Stimulated activated CD4-positive, alpha-beta T cell treated with anti-CD3 and anti-CD28 coated beads, Interleukin-15, amount 100 ng/mL, for 1 hour (primary cell): ENCODE measurements at places on chromosomes 4 and X.

DNA sequence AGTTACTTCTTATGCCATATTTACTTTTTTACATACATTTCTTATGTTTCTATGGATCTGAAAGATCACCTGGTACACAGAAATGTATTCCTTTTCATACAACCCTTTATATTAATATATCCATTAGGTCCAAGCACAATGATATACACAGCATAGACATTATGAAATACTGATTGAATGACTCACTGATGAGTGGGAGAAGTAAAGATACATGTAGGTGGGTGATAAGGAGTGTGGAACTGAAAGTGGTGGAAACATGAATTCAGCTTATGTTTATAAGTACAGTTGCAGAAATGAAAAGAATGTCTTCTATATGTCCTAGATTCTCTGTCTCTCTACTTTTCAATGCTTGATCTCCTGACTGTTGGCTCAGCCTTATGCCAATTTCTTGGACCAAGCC lies 87.9 kb downstream of the YIPF7 start:
- no peak for DNase-seq

- no peak for DNase-seq
These were observed 14.6 kb upstream of the FMR1 start for GRCh38 chrX:147897117-147897516.

GRCh38 chr4:7865533-7865932 lies 74.1 kb downstream of the AFAP1 start:
- no peak for DNase-seq

DNA sequence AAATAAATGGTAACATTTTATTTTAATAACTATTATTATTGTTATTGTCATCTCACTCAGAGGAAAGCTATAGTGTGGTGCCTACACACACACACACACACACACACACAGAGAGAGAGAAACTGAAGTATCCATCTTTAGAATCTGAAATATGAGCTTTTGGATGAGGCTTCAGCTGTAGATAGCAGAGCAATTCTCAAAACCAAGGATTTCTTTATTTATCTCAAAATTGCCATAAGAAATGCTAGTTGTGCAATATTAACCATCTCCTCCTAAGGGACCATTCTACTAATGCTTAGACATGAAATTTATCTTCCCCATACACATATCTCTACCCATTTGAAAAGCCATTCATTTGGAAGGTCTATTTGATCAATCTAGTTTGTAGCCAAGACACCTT lies 50.1 kb upstream of the SGMS2 start:
- no peak for DNase-seq

GRCh38 chr4:84837751-84838150 lies 128.7 kb downstream of the WDFY3 start:
- DNase-seq: no peak

GRCh38 chrX:24702362-24703184 lies 8.9 kb downstream of the POLA1 start:
- no peak for DNase-seq

DNA sequence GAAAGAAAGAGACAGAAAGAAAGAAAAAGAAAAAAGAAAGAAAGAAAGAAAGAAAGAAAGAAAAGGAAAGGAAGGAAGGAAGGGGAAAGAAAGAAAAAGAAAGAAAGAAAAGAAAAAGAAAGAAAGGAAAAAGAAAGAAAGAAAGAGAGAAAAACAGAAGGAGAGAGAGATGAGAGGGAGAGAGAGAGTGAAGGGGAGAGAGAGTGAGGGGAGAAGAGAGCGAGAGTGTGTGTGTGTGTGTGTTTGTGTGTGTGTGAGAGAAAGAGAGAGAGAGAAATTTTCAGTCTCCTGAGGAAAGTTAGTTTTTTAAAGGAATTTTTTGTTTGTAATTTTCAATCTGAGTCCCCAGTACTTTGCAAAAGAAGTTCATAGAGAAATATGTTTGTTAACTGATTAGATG lies 504.1 kb upstream of the POU3F4 start:
- no peak for DNase-seq

DNA sequence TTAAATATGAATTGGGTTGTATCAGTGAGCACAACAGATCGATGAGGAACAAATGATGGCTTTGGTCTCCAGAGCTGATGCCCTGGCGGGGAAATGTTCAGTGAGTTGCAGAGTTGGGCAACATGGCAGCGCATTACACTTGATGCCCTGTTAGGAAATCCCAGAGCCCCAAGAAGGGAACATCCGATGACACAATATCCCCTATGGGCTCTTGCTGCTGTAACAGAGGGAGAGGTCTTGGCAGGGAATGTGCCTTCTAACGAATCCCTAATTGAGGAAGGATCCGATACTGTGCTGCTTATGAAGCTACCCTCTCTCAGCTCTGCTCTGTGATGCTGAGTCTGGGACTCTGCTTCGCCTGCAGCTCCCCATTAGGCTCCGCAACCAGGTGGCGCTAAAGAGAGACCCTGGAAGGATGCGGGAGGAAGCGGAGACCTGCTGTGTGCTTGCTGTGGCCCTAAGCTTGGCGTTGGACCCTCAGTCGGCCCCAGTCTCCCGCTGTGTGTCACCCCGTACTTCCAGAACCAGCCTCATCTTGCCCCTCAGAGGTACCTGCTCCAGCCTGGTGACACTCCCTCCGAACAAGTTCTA lies 38.9 kb downstream of the PDHA1 start:
- peak; percentile 24 for DNase-seq

GRCh38 chrX:111308039-111308438 lies 37.8 kb upstream of the CAPN6 start:
- DNase-seq: no peak

DNA sequence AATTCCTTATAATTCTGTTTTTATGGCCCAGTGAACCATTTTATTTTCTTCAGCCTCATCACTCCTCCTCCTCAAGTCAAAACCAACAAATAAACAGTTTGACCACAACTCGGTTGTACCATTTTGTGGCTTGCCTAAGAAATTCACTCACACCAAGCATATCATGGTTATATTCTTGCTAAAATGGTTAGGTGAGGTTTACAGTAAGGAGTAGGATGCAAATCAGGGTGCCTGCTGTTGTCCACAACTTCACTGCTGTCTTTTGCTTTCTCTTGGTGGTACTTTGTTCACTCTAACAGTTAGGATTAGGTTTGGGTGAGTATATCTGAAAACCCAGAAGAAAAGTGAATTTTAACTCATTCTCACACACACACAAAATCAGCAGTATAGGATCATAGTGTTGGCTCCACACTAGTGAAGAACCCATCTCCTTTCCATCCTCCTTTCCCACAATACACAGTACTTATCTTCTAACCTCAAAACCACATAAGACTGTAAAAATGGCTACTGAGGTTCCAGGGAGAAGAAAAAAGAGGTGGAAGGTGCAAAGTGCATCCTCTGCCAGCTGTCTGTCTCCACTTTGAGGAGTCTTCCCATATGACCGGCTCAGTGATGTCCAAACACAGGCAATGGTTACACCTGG lies 368.8 kb downstream of the STPG2 start:
- no peak for DNase-seq

- DNase-seq: no peak
These were observed 24.4 kb downstream of the FRAS1 start for GRCh38 chr4:78081541-78081940.

DNA sequence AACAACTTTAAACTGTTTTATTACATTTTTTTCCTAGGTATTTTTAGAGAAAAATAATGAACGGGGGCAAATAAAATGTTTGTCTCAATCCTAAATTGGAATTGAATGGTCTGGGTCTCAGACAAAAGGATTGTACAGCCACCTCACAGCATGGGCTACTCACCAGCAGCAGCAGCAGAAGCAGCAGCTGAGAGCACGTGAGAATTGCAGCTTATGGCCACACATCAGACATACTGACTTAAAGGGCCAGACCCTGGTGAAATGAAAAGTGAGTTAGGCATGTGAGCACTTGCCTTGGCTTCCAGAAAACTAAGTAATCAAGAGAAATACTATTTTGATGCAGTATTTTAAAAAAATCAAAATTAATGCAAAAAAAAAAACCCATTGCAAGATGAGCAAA lies 56.6 kb downstream of the AASDH start:
- no peak for DNase-seq

DNA sequence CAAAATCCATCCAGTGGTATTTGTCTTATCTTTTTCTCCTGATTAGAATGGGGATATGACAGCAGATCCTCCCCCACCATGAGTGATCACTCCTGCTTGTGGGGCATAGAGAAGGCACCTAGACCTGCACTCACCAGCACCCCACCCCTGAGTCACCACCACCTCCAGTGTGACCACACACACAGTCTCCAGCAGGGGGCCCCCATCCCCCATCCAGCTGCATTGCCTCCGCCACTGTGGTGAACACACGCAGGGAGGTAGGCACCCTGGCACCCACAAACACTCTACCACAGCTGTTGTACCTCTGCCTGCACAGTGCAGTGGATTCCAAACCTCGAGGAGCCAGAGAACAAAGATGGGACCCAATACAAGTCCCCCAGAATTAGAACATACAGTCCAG lies 9.0 kb upstream of the MAGEA8 start:
- DNase-seq: peak; percentile 15

- DNase-seq: no peak
These were observed 611.3 kb upstream of the CPXCR1 start for GRCh38 chrX:88135735-88136134.

DNA sequence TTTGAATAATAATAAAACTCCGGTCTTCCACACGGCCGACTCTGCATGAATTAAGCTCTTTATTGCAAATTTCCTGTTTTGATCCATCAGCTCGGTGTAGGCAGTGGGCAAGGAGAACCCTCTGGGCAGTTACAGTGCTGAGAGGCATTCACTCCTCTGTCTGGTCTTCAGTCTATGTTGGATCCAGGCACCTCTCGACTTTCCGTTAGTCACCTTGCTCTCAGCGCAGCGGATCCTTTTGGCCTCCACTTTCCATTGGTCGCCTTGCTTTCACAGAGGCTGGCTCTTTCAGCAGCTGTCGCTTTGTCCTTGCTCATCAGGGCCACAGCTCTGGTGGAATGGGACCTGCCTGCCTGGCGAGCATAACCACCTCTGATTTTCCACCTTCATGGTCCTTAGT lies 52.9 kb downstream of the TRMT44 start:
- DNase-seq: no peak

DNA sequence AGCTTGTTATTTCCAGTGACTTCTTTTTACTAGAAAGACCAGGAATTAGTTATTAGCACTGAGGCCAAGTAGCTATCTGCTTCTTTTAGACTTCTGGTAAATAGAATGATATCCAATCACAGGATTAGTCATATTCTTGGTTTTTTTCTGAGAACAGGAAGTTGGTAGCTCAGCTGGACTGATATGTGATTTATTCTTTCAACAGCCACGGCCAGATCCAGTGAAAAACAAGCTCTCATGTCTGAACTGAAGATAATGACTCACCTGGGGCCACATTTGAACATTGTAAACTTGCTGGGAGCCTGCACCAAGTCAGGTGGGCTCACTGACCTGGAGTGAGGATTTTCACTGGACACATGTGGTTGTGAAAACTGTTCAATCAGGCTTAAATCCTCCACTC lies 48.6 kb downstream of the PDGFRA start:
- DNase-seq: no peak

DNA sequence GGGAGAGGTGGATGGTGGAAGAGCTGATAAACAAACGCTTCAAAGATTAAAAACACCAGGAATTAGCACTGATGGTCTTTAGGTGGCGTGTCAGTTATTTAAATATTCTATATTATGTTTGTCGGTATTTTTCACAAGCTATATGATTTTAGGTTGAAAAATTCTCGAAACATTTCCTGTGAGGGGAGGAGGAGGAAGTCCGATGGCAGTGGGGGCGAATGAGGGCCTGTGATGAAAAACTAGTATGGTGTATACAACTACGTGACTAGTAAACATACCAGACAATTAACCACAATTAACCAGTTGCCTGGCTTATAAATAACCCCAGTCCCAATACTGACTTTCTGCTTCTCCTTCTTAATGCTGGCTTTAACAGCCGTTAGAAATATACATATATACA lies 595 bp upstream of the NAP1L2 start:
- DNase-seq: no peak

GRCh38 chr4:12965334-12965733 lies 518.8 kb downstream of the RAB28 start:
- no peak for DNase-seq

GRCh38 chrX:78624962-78625909 lies 33.9 kb downstream of the RTL3 start:
- DNase-seq: no peak

- DNase-seq: no peak
These were observed 104.3 kb downstream of the RTL9 start for GRCh38 chrX:110462957-110463356.

DNA sequence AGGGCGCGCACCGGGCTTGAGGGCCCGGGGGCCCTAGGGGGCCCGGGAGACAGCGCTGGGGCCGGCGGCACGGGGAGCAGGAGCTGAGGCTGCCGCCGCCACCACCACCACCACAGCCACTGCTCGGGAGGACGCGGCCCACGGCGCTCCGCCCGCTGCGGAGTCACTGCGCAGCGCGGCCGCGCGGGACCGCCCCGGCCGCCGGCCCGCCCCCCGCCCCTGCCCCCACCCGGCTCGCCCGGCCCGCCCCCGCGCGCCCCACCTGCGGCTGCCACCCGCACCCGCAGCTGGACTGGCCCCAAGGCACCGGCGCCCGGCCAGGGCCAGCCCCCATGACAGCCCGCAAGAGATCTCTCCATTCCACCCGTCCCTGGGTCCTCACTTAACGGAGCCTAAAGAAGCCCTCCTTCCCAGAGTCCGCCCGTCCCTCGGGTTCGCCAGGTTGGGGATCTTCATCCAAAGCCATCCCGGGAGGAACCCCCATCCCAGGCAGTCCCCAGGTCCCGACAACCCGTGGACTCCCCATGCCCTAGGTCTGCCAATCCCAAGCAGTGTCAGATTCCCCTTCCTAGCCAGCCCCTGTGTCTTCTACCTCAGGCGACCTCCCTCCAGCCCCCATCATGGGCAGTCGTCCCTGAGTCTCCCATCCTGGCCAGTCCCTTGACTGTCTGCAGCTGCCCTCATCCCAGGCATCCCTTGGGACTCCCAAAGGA lies 40.0 kb upstream of the IQSEC2 start:
- DNase-seq: no peak

DNA sequence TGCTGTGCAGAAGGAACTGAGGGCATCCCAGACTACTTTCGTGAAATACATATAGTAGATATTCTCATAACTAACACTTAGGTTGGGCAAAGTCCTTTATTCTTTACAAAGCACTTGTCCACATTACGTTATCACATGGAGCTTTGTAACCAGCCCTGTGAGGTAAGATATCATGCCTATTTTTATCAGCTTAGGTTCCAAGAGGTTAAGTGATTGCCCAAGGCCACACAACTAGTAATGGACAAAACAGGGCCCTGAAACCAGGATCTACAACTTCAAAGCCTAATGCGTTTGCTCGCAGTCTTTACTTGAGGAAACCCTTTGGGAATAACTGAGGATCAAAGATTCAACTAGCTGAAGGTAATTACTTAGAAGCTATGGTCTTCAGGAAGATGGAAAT lies 261.5 kb downstream of the GPC3 start:
- no peak for DNase-seq

GRCh38 chrX:121011254-121011653 lies 25.7 kb upstream of the CT47A1 start:
- DNase-seq: no peak
